ENCODE measurements at places on chromosomes 13 and 19. TPM values are rescaled to one million over a fixed set of nuclear protein-coding genes. Genes with fewer than 3 reads are reported as not detected.

DNA sequence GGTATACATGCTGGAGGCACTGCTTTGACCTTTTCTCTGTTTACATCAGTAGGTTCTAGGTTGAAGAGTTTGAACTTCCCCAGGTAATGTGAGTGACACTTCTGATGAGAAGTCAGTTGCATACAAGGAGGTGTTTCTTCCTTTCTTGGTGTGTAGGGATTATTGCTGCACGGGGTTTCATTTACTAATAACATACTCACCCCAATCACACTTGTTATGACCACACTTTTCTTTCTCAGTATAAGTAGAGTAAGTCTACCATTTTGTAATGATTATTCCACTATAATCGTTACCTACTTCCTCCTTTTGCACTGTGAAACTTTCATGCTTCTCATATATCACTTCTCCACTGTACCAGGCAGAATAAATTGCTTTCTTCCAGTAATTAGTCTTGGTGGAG is 138.0 kb downstream of the TNFSF13B start:
- no peak for DNase-seq

- no peak for DNase-seq
Observed at GRCh38 chr13:39509616-39510315, 93.2 kb downstream of the LHFPL6 start.

GRCh38 chr13:21637296-21637695 is 33.3 kb upstream of the MICU2 start:
- peak; percentile 42 for DNase-seq

DNA sequence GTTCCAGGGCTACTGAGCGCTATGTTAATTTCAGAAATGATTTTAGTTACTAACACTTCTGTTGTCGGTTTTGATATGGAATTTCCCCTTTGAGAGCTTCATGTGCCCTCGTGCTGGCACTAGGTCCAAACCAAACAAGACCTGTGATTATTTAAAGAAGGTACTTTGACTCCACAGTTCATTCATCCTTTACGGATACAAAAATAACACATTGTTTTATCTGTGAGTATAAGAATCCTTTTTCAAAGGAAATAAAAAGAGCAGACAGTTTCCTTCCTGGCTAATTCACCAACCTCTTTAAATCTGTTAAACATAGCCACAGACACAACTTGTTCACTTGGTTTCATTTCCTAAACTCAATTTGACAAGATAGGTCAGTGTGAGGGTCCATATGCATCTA is 141.2 kb downstream of the FLT1 start:
- no peak for DNase-seq

DNA sequence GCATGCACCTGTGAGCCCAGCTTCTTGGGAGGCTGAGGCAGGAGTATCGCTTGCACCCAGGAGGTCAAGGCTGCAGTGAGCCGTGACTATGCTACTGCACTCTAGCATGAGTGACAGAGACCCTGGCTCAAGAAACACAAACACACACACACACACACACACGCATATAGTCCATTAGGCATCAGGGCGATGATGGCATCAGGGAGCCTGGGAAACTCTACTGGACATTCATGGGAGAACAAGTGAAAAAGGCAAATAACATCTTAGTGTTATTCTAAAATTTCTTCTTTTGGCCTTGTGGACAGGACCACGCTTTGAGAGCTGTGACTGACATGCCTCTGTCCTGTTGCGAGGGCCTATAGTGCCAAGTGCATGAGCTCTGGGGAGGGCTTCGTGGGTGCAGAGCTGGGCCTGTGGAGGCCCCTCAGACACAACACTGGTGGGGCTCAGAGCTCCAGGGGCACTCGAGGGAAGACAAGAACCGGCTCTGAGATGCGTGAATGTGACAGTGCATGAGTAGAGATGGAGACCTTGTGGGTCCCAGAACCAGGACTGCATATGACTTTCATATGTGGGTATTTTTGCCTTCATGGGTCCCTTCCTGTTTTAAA is 8.0 kb upstream of the USF2 start:
- no peak for DNase-seq

- DNase-seq = no peak
Observed at GRCh38 chr13:99301056-99301838, 6.0 kb downstream of the GPR183 start.

DNA sequence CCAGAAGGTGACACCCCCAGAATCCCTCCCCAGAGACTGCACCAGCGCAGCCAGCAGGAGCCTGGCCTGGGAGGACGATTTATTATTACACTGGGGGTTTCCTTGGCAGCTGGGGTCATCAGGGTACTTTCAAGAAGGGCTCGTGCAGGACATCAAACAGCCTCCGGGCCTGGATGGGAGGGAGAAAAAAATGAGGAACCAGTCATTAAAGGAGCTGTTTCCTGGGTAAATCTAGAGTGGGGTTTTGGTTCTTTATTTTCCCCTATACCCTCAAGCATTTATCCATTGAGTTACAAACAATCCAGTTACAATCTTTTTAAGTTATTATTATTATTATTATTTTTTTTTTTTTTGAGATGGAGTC is 3.1 kb downstream of the POLR1G start:
- DNase-seq = no peak

GRCh38 chr13:36912369-36912768 is 7.7 kb downstream of the SMAD9 start:
- DNase-seq = no peak

DNA sequence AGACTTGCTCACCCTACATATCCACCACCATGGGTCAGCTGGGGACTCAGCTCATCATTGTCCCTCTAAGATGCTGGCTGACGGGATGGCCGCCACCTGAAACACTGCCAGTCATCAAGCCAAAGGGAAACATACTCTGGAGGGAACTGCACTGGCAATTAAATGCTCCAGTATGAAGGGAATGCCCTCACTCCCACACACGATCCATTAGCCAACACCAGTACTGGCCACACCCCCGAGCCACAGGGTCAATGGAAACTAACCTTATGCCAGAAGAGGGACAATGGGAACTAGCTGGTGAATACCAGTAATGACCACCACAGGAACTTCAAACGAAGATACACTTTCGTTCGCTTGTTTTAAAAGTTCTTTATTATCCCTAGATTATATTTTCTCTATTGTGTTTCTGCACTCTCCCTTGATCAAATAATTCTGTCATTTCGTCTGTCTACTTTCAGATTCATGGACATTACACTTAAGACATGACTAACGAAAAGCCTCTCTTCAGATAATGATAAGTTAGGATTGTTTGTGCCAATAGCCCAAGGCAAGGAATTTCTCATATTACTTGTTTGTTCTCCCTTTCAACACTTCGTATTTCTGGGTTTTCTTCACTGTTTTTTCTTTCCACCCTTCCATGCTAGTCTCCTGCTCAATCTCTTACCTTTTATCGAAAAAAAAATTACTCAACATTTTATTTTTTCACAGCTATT is 1.7 kb upstream of the ZNF507 start:
- DNase-seq = no peak

- no peak for DNase-seq
Observed at GRCh38 chr13:112874751-112875300, 94.2 kb upstream of the MCF2L start.

DNA sequence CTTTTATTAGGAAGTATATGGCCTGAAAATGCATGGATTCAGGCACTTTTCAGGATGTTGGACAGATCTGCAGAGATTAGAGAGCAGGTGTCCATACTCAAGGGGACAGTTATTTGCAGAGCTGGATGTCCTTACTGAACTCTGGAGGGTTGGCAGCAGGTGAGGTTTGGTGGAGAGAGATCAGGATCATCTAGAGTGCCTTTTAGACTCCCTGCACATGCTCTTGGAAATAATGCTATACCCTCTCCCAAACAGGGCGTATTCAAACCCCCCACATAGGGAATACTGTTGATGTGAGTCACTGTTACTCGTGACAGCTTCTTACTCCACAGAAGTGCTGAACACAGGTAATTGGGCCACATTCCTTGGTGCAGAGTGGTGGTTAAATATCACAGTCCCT is 725.7 kb upstream of the SGCG start:
- DNase-seq = no peak

GRCh38 chr13:27199696-27200095 is 28.1 kb upstream of the USP12 start:
- DNase-seq = no peak

DNA sequence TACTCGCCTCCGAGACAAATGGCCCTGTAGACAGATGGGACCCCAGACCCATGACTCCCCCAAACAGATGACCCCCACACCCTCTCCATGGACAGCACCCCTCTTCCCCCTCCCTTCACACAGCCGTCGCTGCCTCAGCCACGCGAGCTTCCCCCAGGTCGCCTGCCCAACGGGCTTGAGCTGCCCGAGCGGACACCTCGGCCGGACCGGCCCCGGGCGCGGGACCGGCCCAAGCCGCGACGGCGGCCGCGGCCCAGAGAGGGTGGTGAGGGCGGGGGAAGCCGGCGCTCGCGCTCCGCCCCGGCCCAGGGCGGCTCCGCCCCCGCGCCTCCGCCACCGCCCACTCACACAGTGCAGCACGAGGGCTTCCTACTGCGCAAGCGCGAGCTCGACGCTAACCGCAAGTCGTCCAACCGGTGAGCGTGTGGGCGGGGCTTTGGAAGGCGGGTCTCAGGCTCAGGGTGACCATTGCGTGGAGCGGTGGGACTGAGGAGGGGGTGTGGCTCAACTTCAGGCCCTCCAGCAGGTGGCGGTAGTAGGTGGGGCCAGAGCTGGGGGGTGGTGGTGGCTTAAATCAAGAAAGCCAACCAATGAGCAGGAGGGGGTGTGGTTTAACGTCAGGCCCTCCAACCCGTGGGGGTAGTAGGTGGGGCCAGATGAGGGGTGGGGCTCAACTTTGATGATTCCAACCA is 6.2 kb upstream of the SHKBP1 start:
- peak; percentile 100 for DNase-seq

GRCh38 chr13:30877335-30877734 is 28.7 kb upstream of the MEDAG start:
- no peak for DNase-seq

DNA sequence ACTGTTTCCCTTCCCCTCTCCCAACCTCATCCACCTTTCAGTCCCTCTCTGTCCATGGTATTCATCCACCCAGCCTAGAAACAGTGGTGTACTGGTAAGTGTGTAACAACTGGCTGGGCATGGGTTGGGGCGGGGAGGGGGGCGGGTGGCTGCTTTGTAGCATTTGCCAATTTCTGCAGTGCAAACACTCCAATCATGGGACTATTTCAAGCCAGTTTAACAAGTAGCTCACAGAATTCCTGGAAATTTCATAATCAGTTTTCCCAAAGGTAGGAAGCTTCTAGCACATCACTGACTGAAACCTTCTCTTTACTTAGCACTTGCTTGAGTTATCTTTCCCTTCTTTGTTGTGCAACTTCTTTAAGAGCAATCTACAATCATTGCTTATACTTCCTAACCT is 100.8 kb upstream of the WASF3 start:
- DNase-seq = no peak

- DNase-seq = no peak
Observed at GRCh38 chr13:25943081-25943480, 108.7 kb downstream of the SHISA2 start.

GRCh38 chr19:18020212-18021085 is 12.5 kb downstream of the ARRDC2 start:
- DNase-seq = no peak

- no peak for DNase-seq
Observed at GRCh38 chr13:84238381-84238780, 356.1 kb upstream of the SLITRK1 start.

DNA sequence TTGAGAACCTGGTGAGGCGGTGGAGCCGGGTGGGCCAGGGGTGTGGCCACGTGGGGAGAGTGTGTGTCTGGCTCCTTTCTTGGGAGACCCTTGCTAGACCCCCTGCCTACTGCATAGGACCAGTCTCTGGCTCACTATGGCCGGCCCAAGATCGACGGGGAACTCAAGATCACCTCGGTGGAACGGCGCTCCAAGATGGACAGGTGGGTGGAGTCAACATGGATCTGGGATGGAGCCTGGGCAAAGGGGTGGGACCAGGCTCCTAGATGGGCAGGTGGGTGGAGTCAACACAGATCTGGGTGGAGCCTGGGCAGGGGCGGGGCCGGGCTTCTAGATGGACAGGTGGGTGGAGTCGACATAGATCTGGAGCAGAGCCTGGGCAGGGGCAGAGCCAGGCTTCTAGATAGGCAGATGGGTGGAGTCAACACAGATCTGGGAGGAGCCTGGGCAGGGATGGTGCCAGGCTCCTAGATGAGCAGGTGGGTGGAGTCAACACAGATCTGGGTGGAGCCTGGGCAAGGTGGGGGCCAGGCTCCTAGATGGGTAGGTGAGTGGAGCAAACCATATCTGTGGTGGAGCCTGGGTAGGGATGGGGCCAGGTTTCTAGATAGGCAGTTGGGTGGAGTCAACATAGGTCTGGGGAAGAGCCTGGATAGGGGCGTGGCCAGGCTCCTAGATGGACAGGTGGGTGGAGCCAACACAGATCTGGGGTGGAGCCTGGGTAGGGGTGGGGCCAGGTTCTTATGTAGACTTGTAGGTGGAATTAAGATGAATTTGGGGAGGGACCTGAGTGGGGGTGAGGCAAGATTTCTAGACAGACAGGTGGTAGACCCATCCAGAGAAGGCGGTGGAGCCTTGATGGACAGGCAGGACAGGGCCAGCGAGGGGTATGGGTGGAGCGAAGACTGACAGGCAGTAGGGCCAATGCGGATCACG is 56.5 kb downstream of the VAV1 start:
- DNase-seq = peak; percentile 68

GRCh38 chr19:40610396-40611064 is 9.4 kb downstream of the LTBP4 start:
- no peak for DNase-seq

GRCh38 chr13:41854758-41855157 is 106.2 kb downstream of the VWA8 start:
- DNase-seq = no peak

DNA sequence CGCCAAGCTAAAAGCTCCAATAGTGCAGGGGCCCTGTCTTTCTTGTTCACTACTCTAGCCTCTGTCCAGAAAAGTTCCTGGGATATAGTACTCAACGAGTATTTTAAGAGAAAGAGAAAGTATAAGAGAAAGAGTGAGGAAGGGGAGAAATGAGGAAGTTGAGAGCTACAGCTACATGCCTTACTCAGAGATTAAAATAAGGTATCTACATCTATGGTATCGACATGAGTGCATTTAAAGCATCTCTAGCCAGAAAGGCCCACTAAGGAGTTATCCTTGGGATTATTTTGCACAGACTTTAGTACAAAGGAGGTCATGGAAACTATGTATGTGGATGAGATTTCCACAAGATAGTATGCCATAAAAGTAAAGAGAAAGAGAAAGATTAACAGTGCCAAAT is 28.5 kb downstream of the MYCBP2 start:
- DNase-seq = peak; percentile 36

GRCh38 chr13:29868581-29868980 is 18.2 kb upstream of the UBL3 start:
- DNase-seq = no peak

GRCh38 chr13:40389081-40389641 is 277.3 kb downstream of the FOXO1 start:
- DNase-seq = no peak

REX1BD gene
- 65.4 TPM for total RNA-seq

CILP2 gene
- 0.27 TPM for total RNA-seq

DPF1 gene
- total RNA-seq = 6.5 TPM

LGALS4 gene
- 0.54 TPM for total RNA-seq

FGF9 gene
- under 0.01 TPM for total RNA-seq

ZNF507 gene
- 5.9 TPM for total RNA-seq

TSSK6 gene
- 5.4 TPM for total RNA-seq

CTXN1 gene
- 1.9 TPM for total RNA-seq

SIGLEC12 gene
- total RNA-seq = 1.1 TPM

Measured in hematopoietic multipotent progenitor cell (in vitro differentiated cells).